ENCODE measurements at places on chromosomes 16 and 17.

DNA sequence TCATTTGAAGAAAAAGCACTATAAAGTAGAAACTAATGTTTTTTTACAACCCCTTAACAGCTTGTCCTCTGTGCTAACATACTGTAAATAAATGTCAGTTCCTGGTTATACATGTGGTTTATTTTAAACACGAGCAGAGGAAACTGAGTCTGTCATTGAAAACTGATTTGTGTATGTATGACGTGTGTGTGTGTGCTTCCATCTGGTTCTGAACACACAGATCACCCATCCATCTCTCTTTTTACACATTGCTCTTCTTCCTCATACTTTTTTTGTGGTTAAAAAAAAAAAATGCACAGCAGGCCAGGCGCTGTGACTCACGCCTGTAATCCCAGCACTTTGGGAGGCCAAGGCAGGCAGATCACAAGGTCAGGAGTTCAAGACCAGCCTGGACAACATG, 49.5 kb downstream of the ZNF423 start:
- no peak for DNase-seq

- DNase-seq, result no peak
Measured at GRCh38 chr16:47382362-47382761, 78.5 kb downstream of the ITFG1 start.

DNA sequence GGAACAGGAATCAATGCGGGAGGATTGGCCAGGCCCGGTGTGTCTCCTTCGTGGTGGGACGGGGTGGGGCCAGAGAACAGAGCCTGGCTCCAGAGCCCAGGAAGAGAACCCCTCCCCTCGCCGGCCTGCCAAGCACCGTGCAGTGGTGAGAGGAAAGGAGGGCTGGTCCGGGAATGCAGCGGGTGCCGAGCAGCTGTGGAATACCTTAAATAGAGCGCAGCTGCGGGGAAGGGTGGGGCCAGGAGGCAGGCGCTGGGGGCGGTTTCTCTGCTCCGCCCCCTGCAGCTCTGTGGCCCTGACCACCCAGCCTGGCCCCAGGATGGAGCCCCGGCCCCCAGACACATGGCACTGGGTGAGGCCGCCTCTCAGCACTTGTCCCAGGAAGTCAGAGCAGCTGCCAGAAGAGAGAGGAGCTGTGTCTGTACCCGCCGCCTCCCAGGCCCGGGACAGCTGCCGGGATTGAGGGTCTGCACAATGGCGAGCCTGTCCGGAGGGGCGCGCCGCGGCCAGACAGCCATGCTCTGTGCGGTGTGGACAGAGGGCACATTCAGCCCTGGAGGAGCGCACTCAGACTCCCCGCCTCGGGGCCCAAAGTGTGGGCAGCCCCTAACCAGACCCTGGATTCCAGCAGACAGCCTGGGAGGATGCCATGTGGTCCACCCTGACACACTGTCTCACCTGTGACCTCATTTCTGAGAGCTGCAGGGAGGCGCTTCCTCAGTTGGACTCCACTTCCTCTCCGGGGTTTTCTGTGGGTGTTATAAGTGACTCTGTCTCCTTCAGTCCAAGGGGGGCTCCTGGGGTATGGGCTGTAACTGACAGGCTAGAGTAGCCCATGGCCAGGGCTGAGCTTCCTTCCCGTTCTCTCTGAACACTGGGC, 268.8 kb downstream of the SEC14L1 start:
- DNase-seq, result no peak

DNA sequence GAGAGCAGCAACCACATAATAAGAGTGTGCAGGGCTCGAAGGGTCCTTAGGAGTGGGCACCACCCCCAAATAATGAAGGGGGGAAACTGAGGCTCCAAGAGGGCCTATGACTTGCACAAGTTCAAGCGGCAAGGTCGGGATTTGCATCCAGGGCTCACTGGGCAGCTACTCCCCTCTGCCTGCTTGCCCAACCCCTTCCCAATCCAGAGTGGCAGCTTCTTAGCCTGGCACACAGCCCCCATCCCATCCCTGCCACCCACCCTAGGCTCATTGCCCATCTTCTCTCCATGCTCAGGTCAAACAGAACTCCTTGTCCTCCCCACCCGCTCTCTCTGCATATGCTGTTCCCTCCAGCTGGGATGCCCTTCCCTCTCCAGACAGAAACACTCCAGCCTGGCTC, 2.4 kb downstream of the SPPL2C start:
- no peak for DNase-seq

DNA sequence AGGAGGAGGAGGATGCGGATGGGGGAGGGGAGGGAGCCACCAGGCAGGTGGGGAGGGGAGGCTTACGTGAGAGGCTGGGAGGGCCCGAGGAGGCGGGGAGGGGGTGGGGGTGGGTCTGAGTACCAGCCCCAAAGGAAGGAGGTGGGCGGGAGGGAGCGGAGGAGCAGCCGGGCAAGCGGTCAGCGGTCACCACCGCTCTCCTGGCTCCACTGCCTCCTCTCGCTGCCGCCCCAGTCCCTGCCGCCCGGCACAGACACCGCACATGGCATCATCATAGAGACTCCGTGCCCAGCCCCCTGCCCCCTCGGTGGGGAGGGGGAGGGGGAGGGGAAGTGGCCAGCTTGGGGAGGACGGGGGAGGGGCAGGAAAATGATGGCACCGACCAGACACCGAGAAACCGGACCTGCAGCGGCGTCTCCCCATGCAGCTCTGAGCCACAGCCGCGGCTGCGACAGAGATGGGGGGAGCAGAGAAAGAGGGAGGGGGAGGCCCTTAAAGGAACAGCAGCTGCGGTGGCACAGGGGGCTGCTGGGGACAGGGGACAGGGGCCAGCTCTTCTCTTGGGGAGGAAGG, at the start of gene TLCD3B:
Gene TLCD3B (minus strand): TSS at position 431 of the 573 bp plus-strand sequence. CDS start 744 bp downstream, outside the sequence.
- no peak for DNase-seq

- no peak for DNase-seq
Measured at GRCh38 chr17:40735016-40735415, 20.1 kb downstream of the KRT25 start.

DNA sequence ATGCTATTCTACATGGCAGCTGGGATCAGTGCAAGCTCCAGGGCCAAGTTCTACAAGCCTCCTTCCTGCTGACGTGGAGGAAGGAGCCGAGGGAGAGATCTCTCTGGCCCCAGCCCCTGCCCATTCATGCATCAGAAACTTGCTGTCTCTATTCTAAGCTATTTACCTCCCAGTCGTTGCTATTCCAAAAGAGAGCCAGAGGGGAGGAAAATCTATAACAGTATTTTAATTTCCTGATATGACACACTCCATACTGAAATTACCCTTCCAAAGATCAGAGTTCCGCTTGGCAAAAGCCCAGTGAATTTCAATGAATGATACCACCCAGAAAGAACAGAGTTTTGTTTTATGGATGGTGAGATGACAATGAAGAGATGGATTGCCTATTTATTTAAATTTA, 133.4 kb downstream of the GRIN2A start:
- no peak for DNase-seq

GRCh38 chr17:11245187-11245586, 4.2 kb downstream of the SHISA6 start:
- no peak for DNase-seq

DNA sequence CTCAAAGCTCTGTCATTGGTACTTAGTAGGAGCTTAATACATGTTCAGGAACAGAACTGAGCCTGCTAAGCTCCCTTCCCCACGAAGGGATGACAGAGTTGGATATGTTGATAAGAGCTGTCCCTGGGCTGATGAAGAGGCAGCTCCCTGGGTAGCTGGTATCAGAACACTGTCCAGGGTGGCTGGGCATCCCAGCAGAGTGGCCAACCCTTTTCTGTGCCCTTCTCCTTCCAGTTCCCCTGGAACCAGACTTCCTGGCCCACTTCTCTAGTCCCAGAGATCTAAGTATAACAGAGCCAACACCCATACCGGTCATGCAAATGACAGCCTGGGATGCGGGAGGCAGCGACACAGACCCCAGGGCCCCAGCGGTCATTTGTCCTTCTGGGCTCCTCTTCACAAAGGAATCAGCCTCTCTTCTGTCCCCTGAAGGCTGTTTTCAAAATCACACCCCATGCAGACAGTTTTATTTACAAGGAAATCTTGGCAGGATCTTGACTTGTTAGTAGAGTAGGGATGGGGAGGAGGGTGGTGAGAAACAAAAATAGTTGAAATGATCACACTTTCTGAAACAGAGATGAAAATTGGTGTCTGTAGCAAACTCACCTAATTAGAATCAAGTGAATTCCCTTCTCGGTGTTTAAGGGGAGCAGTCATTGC, 1.4 kb upstream of the RHBDL3 start:
- DNase-seq, result no peak

DNA sequence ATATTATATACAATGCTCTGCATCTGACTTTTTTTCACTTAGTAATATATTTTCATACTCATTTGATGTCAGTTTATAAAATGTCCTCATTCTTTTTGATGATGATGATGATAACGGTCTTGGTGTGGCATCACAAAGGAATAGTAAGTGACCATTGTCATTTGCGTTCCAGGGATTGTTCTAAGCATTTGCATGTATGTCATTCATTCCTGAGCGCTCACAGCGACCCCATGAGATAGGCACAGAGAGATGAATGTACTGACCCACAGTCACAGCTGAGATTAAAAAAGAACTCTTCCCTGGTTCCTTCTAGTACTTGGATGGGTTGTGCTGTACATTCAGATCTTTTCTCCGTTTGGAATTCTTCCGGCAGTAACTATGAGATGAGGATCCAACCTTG, 21.2 kb upstream of the MSI2 start:
- no peak for DNase-seq

- no peak for DNase-seq
Measured at GRCh38 chr17:1414001-1414574, 14.1 kb upstream of the YWHAE start.

- no peak for DNase-seq
Measured at GRCh38 chr16:58615280-58615679, 14.3 kb downstream of the CNOT1 start.

GRCh38 chr17:77190576-77190975, 49.8 kb downstream of the SEC14L1 start:
- DNase-seq, result no peak

DNA sequence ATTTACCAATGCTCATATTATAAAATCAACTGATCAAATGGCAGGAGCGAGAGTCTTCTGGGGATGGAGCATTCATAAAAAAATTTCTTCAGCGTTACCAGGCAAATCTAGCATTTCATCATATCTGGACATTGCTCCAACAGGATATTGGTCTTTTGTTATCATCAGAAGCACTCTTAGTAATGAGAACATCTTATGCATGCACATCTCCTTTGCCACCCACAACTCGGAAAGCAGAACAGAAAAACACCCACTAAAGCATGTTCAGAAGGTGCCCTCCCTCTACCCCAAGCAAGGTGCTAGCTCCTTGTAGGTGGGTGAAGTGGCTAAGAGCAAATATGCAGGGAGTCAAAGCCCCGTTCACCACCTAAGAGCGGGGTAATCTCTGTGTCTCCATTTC, 18.9 kb downstream of the ARHGAP17 start:
- no peak for DNase-seq

- no peak for DNase-seq
Measured at GRCh38 chr17:4941319-4941610, 1.2 kb downstream of the RNF167 start.

DNA sequence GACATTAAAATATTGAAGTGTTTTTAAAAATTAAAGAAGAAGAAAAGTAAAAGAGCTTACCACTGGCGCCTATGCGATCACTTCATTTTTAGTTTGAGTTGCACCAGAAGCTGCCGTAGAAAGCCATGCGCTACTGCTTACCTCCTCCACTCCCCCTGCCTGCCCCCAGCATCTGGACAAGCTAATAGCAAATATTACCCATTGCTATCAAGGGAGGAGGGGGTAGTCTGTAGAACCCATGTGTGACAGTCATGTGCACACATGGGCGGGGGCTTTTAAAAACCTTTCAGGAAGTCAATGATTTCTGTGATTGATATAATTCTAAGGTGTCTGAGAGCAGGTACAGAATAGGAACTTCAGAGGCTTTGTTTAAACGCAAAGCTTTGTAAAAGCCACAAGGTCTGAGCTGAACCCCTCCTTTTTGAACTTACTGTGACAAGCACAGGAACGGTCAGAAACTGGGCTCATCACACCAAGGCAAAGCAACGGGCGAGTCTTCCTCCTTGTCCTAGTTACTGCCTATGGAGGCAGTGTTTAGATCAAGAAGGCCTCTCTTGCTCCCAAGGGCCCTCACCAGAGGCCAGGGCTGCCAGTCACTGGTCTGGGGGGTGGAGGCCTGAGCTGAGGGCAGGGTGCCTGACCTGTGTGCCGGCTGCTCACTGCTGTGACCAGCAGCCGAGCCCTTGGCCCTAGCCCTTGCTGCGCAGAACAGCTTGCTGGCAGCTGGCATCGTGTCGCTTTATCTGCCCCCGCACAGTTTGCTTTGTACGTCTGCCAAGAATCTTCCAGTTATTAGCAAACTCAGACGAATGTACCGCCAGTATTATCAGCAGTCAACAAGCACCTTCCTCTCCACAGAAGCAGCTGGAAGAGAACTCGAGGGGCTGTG, 15.0 kb downstream of the GINS2 start:
- no peak for DNase-seq

DNA sequence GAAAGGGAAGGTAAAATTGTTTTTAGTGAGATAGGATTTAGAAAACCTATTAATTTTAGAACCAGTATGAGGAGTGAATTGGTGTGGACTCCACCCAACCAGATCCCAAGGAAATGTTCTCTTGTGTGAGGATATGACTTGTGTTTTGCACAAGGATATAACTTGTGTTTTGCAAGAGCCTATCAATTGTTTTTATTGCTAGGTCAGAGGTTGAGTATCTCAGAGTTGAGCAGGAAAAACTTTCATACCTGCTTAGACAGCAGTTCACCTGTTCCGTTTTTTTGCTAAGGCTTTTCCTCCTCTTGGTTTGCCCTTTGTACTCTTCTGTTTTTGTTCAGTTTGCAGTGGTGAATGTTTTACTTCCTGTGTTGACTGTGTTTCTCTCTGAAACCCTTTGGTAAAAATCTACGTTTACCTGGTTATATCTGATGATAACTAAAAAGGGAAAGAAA, 5.1 kb downstream of the NBR1 start:
- no peak for DNase-seq

- no peak for DNase-seq
Measured at GRCh38 chr16:10770907-10771306, 27.3 kb downstream of the NUBP1 start.

GRCh38 chr17:39529455-39529854, 68.2 kb downstream of the CDK12 start:
- DNase-seq, result no peak

DNA sequence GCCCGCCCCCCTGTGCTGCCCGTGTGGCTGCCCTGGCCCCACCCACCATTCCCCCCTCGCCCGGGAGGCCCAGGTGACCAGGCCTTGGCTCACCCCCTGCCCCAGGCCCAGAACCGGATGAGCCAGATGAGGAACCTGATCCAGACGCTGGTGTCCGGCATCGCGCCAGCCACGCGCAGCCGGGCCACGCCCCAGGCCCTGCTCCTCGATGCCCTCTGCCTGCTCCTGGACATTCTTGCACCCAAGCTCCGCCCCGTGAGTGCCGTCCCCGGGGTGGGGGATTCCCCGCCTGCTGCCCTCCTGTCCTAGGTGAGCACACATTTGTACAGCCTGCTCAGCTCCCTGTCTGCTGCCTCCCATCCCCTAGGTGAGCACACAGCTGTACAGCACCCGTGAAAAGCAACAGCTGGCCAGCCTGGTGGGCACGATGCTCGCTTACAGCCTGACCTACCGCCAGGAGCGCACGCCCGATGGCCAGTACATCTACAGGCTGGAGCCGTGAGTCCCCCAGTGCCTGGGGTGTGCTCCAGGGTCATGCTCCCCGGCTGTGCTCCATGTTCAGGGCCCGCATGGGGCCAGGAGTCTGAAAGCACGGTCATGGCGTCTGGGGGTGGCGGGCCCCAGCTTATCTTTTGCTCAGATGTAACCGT, 4.8 kb downstream of the GNG13 start:
- DNase-seq, result no peak

All from stimulated activated CD4-positive, alpha-beta T cell treated with anti-CD3 and anti-CD28 coated beads, Interleukin-1b, Interleukin-23, amount 100 ng/mL, for 48 hours (primary cell).